ENCODE measurements at places on chromosomes 12 and 14.

DNA sequence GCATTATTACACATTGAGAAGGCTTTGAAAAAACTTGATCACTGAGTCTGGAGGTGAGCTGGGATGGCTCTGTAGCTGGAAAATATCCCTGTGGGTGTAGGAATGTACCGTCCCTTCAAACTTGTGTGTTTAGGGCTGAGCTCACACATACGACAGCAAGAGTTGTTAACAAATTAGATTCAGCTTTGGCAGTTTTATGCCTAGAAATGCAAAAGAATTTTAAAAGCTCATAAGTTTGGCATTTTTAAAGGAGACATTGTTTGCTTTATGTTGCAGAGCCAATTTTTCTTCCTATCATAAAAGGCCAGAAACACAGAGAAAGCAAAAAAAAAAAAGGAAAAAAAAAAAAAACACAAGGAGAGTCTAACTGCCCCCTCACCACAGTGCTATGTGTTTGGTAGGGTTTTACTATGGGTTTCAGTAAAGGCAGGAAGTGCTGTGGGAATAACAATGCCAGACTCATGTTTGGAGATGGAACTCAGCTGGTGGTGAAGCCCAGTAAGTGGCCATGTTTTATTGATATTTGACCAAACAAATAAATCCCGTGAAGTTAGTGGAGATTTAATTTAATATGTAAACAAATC is 78.4 kb downstream of the DAD1 start:
- DNase-seq = no peak

DNA sequence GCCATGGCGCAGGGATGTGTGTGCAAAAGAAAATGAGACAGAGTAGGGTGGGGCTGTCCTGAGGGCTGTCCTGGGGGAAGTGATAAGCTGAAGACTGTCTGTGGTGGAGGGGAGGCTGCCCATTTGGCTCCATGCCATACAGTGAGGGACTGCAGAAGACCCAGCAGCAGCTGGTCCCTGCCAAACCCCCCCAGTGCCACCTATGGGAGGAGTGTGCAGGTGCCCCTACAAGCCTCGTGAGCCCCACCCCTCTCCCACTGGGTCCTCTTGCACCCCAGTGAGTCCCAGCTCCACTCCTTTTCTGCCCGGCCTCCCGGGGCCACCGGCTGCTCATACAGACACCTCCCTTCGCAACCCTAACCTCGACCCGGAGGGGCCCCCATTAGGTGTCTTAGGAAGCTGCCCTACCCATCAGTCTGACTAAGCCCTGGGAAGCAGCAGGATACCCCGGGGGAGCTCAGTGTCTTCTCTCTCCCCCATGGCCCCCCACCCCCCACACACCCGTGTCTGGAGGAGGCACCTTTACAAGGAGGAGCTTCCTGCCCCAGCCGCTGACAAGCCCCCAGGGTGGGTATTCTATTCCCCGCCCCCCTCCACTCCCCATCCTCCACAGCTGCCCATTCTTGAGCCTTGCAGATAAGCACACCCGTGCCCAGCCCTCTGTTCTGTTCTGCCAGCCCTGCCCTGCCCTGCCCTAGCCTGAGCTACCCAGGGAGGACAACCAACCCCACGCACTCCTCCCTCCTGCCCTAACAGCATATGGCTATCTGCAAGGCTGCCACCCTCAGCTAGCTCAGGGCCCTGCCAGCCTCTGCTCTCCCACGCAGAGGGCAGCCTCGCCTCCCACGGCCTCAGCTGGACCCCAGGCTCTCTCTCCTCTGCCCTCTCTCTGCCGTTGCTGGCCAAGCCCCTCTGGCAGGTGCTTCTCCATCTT is 41.9 kb downstream of the SLC6A12 start:
- no peak for DNase-seq

DNA sequence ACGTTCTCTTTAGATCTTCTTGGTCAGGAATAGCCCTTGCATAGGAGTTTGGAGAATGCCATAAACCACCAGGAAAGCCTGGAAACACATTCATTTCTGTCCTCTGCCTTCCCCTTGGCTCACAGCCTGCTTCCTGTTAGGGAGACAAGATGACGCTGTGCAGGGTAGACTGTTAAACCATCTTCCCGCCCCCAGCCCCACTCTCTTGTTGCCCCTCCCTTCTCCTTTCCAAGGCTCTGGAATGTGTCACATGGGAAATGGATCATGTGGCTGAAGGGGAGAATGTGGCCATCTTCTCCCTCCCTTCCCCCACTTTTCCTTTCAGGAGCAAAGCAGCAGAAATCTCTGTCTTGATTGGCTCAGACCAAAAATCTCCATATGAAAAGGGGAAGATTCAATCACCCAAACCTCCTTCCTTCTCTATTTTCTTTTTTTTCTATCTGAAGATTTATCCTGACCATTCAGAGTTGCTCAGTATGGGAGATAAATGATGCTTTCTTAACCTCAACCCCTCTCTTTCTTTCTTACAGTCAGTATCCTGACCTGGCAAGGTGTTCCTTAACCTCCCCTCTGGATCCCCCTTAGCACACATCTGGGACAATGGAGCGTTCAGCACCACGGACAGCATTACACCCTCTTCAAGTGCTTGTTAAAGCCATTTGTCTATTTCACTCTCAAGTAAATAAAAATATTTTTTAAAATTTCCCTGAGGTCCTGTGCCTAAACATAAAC is 11.4 kb downstream of the GPR19 start:
- DNase-seq = peak; percentile 3

- DNase-seq = no peak
Observed at GRCh38 chr14:33833706-33834465, 117.0 kb downstream of the EGLN3 start.

- DNase-seq = no peak
Observed at GRCh38 chr14:66242001-66242400, 244.2 kb upstream of the CCDC196 start.

DNA sequence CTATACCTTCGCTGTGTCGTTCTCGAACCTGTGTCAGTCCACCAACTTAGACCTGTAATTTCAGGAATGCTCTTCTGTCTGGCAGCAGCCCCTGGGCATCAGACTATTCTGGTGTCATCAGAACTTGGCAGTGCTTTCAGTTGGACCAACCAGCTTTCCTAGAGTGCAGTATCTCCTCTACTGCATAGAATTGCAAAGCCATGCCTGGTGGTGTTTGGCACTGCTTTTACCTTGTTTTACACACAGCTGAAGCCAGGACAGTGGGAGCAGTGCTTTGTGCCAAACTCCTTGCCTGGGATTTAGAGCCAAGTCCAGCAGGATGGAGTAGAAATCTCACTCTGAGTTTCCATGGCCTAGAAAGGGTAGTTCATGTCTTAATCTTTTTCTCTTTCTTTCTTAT is 1.5 kb downstream of the FLVCR2 start:
- DNase-seq = no peak

GRCh38 chr12:124884587-124885438 is 21.1 kb upstream of the SCARB1 start:
- no peak for DNase-seq

DNA sequence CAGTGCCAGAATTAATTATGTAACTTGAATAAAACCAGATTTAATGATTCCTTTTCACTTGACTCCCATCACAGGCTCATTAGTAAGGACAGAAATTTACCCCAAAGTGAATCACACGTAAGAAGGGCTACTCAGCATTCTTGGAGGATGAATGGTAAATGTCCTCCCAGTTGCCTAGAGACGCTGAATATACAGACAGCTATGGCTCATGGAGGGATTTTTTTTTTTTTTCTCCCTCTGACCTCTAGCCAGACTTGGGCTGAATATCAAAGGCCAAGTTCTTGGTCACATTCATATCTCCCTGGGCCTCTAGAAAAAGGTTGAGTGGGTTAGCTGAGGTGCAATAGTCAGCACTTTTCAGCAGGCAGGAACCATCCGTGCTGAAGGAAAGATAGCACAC is 77.5 kb downstream of the PHLDA1 start:
- DNase-seq = no peak

DNA sequence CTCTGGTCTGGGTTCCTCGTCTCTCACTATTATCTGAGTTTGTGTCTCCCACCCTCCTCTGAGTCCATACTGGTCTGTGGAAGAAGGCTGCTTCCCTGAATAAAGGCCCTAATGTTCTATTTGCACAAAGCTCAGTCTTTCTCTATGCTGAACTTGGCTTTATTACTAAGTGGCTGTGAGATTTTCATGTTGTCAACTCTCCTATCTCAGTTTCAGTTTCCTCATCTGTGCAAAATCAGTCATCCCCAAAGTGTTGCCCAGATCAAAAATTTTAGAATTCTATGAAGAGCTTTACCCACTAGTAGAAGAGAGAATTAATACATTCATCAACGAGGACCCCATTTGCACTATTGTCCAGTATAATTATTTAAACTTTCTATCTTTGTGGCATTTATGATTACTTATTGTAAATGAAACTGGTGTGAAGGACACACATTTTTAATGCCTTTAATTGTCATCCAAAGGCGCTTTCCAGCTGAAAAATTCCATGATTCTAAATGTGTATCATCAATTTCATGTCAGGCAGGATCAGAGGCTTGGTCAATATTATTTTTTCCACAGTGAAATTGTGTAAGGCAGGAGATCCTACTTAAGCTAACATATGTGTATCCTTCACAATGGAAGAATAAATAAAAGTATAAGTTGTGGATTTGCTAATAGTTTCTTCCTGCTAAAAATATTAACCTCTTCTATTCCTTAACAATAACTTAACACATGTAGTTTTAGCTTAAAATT is 79.1 kb upstream of the EEA1 start:
- DNase-seq = no peak

DNA sequence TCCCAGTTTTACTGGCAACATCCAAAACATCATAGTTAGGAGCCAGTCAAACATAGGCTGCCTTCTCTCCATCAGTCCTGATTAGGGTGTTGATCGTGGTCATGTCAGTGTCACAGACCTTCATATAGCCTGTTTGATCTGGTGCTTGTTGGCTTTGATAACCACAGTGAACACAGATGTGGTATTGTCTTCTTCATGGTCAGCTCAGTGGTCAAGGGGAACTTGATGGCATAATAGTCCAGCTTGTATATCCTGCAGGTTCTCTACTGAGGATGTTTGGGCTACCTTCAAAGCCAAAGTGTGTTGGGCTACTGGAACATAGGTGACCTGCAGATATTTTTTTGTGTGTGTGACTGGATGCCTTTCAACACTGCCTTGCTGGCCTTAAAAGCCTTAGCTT is 21.7 kb downstream of the PRORP start:
- DNase-seq = no peak

DNA sequence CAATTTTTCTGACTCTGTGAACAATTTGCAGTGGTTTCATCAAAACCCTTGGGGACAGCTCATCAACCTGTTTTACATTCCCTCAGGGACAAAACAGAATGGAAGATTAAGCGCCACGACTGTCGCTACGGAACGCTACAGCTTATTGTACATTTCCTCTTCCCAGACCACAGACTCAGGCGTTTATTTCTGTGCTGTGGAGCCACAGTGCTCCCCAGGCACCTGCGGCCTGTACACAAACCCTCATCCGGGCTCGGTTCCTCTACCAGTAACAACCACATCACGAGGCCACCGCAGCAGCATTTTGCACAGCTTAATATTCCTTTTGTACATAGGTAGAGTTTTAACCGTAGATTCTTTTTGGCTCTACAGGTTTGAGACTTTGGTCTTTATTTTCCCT is 397.4 kb upstream of the OR4E1 start:
- peak; percentile 72 for DNase-seq

GRCh38 chr12:101010896-101011295 is 199.1 kb downstream of the SLC5A8 start:
- DNase-seq = no peak

DNA sequence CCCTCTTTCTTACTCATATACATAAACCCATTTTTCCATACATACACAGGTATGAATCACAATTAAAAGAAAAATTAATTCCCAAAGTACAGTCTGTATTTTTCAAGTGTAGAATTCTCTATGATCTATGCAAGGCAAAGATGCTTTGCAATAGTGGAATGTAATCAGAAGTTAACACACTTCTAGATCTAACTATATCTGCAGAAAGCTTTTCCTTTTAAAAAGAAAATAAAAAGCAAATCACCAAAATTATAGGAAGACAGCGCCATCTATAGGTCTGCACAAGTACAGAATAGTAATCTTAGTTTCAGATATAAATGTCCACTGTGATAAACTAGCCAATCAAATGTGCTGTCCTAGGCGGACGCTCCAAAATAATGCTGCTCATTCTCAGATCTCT is 22.0 kb downstream of the SLC25A21 start:
- DNase-seq = peak; percentile 67

GRCh38 chr12:94900496-94900895 is 103.0 kb downstream of the NDUFA12 start:
- DNase-seq = no peak

- DNase-seq = no peak
Observed at GRCh38 chr12:75863533-75863932, 168.0 kb downstream of the PHLDA1 start.

DNA sequence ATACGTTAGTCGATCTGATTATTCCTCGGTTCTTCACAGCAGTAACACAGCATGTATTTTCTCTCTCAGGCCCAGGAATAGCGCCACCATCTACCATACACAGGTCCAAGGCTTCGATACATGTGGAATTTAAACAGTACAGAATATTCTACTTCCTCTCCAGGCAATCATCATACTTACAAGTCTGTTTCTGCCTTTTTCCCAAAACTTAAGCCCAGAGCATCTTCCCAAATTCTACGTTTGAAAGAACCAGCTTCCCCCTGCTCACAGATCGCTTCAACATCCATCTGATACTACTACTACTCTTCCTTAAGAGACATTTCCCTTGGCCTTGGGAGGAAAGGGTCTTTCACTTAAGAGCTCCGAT is 626 bp downstream of the TXNDC16 start:
- peak; percentile 75 for DNase-seq

DNA sequence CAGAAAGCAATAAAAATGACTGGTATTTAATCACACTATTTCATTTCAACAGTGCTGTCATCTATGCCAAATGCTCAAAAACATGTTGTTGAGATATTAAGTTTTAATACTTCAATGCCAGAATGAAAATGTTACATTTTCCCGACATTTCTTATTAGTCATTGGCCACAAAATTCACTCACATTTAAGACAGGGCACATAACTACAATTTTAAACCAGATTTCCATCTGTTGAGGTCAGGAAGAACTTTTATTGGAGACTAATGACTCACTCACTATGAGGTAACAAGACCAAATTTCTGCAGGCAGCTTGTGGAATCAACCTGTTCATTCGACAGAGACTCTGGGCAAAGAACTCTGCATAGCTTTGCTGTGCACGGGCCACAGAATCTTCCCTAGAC is 36.8 kb downstream of the PPTC7 start:
- no peak for DNase-seq

- DNase-seq = no peak
Observed at GRCh38 chr14:106013879-106014376, 487.5 kb downstream of the TMEM121 start.

DNA sequence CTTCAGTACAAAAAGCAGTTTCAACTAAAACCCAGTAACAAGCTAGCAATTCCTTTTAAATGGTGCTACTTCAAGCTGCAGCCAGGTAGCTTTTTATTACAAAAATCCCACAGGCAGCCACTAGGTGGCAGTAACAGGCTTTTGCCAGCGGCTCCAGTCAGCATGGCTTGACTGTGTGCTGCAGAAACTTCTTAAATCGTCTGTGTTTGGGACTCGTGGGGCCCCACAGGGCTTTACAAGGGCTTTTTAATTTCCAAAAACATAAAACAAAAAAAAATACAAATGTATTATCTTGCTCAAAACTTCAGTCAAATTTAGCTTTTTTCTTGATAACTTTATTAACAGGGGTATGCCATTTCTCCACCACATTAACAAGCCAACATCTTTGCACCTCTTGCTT is 3.6 kb upstream of the CLEC4E start:
- peak; percentile 14 for DNase-seq
